ENCODE measurements at places on chromosomes 16 and 17.
A peak's percentile ranks its signal among the peaks of the same experiment; 100 is the strongest.

- DNase-seq = no peak
These were observed 3.0 kb downstream of the HIRIP3 start for GRCh38 chr16:29992344-29992967.

DNA sequence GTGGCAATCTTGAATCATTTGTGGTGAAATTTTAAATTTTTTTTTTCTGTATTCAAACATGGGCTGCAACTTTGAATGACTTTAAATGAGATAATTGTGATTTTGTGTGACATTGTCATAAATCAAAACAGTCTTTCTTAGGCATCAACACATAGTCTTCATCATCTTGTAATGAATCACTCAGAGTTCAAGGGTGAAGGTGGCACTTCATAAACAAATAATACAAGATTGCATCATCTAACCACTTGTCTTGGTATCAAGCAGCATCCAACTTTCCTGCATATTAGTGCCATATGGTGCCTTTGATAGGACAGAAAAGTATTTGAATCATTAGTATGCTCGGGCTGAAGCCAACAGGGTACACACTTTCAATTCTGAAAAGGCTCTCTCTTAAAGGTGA, 392.4 kb upstream of the GOT2 start:
- no peak for DNase-seq

GRCh38 chr17:71098071-71098470, 928.7 kb downstream of the KCNJ2 start:
- no peak for DNase-seq

DNA sequence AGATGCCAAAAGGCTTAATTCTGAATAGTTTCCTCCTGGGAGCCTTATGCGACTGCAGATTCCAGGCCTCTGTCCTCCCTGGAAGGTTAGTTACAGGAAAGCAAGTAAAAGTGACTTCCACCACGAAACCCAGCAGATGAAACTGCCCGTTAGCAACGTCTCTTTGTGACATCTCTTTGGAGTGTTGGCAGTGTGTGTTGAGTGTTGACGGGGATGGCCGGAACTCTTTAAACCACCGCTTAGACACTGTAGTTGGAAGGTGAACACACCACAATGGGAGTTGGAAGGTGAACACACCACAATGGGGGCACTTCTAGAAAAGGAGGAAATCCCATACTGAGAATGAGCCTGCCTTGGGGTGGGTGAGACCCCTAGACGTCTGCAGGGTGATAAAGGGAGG, 858 bp downstream of the SKAP1 start:
- DNase-seq = no peak

GRCh38 chr17:60128171-60128859, 21.5 kb upstream of the CA4 start:
- no peak for DNase-seq

DNA sequence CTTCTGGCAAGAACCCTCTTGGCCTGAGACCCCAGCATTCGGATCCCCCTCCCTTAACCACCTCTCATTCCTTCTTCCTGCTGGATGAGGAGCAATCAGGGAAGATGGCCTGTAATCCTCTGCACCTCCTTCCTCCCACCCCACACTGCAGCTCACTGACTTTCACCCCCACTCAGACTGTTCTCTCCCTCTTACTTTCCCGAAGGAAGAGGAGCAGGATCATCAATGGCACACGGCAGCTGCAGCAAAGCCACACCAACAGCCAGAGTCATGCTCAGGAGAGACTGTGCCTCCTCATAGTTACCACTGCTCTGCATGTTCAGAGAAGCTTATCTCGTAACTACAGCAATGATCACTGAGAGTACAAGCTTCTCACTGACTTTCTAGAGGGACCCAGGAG, 10.1 kb upstream of the TMEM101 start:
- no peak for DNase-seq

DNA sequence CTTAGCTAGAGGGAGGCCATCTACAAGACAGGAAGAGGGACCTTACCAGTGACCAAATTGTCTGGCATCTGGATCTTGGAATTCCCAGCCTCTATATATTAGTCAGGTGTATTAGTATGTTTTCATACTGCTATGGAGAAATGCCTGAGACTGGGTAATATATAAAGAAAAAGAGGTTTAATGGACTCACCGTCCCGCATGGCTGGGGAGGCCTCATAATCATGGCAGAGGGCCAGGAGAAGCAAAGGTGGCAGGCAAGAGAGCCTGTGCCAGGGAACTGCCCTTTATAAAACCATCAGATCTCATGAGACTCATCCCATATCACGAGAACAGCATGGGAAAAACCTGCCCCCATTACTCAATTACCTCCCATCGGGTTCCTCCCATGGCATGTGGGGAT, 500.2 kb downstream of the SHISA9 start:
- DNase-seq = no peak

DNA sequence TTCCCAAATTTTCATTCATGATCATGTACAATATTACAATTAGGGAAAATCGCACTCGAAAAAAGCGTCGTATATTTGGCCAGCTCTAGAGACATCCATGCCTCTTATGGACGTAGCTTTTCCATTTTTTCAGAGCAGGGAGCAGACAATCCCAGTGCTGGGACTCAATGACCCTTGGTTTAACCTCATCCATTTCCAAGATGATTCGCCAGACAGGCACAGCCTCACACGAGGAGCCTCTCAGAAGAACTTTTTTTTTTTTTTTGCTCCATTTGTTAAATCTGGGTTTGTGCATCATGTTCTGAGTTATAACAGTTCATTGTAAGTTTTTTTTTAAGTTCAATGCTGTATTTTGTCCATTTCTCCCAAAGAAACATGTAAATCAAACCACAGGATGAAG, 92.1 kb downstream of the ZDHHC7 start:
- no peak for DNase-seq

- peak; percentile 56 for DNase-seq
These were observed 7.3 kb downstream of the THRA start for GRCh38 chr17:40069751-40070708.

DNA sequence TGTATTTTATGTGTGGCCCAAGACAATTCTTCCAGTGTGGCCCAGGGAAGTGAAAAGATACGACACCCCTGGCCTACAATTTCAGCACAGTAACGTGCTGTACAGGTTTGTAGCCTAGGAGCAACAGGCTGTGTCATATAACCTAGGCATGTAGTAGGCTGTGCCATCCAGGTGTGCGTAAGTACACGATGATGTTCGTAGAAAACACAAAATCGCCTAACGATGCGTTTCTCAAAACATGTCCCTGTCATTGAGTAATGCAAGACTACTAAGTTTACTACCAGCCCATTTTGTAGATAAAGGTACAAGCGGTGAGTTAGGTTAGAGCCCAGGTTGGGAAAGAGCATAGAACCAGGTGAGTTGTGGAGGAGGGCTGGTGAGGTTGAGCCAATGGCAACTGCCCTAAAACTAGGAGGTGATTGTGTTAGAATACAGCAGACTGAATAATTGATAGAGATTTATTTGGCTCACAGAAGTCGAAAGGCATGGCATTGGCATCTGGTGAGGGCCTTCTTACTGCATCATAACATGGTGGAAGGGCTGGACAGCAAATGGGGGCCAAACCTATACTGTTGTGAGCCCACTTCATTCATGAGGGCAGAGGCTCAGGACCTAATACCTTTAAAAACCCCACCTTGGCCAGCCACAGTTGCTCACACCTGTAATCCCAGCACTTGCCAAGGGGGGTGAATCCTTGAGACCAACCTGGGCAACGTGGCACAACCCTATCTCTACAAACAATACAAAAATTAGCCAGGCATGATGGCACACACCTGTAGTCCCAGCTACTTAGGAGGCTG, 4.2 kb downstream of the EIF1 start:
- DNase-seq = no peak

- DNase-seq = no peak
These were observed 117.0 kb downstream of the RGS9 start for GRCh38 chr17:65254166-65254565.

DNA sequence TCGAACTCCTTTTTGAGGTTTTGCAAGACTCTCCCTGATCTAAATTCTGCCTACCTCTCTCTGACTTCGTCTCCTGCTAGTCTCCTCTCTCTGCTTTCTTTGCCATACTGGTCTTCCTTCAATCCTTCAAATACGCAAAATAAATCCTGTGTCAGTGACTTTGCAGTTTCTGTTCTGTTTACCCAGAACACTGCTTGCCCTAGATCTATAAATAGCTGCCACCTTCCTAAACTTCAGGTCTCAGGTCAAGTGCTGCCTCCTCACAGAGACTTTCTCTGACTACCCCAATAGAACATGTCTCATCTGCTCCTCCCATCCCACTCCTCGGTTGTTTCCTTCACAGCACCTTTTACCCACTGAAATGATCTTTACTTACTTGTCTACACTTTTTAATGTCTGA, 78.9 kb downstream of the TRIM37 start:
- no peak for DNase-seq

DNA sequence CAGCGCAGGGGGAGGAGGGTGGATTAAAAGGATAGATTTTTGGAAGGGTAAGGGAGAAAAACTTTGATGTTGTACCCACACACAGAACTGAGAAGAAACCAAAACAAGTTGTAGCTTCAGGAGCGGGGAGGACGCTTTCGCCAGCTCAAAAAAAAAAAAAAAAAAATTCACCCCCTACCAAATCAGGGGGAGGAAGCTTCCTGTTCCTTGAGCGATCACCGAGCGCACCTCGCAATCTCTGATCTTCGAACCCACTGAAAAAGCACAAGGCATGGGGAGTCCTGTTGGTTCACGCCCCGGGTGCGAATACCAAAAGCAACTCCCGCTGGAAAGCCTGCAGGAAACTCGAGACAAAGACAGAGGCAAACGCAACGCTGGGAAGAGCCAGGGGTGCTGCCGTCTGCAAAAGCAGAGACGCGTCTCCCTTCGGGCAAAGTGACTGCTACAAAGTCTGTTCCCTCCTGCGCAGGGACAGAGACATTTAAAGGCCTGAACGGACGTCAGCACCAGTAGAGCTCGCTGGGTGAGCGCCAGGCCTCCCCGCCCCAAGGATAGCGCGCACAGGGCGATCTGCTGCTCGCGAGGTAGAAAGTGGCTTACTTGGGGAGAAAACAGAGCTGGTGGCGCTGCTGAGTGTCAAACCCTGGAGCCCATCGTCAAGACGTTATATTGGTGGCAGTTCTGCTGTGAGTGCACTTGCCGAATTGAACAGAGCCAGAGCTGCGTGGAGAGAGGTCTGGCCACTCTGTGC, 190.4 kb downstream of the USP22 start:
- peak; percentile 37 for DNase-seq

GRCh38 chr16:51755039-51755501, 604.0 kb upstream of the SALL1 start:
- no peak for DNase-seq

GRCh38 chr17:73422121-73422520, 110.3 kb upstream of the CDC42EP4 start:
- no peak for DNase-seq

- no peak for DNase-seq
These were observed 295.7 kb upstream of the FOXF1 start for GRCh38 chr16:86214326-86215232.

GRCh38 chr17:67290711-67291291, 45.8 kb upstream of the HELZ start:
- no peak for DNase-seq

DNA sequence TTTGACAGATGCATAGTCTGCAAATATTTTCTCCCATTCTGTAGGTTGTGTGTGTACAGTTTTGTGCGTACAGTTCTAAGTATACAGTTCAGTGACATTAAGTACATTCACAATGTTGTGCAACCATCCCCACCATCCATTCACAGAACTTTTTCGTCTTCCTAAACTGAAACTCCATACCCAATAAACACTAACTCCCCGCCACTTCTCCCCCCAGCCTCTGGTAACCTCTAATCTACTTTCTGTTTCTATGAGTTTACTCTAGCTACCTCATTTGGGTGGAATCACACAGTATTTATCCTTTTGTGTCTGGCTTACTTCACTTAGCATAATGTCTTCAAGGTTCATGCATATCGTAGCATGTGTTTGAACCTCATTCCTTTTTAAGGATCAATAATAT, 14.3 kb downstream of the PIK3R5 start:
- DNase-seq = no peak

GRCh38 chr17:40645943-40646342, 1.7 kb downstream of the SMARCE1 start:
- no peak for DNase-seq

GRCh38 chr16:85275533-85276249, 163.4 kb upstream of the CIBAR2 start:
- DNase-seq = peak; percentile 61

DNA sequence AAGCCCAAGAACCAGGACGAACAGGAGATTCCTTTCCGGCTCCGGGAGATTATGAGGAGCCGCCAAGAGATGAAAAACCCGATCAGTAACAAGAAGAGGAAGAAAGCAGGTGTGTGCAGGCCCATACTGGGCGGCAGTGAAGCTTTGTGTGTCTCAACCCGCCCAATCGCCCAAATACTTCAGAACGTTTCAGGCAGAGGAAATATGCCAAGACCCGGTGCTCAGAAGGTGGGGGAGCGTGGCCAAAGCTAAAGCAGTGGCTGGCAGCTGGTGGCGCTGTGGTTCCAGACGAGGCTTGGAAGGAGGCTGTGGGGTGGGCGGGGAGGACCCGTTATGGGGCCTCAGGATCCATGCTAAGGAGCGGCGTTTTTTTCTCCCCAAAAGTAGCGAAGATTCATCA, 1.2 kb downstream of the CCDC137 start:
- DNase-seq = no peak

GRCh38 chr17:69561462-69561861, 147.0 kb downstream of the MAP2K6 start:
- no peak for DNase-seq

GRCh38 chr17:76917829-76918228, 49.6 kb downstream of the MGAT5B start:
- DNase-seq = no peak

DNA sequence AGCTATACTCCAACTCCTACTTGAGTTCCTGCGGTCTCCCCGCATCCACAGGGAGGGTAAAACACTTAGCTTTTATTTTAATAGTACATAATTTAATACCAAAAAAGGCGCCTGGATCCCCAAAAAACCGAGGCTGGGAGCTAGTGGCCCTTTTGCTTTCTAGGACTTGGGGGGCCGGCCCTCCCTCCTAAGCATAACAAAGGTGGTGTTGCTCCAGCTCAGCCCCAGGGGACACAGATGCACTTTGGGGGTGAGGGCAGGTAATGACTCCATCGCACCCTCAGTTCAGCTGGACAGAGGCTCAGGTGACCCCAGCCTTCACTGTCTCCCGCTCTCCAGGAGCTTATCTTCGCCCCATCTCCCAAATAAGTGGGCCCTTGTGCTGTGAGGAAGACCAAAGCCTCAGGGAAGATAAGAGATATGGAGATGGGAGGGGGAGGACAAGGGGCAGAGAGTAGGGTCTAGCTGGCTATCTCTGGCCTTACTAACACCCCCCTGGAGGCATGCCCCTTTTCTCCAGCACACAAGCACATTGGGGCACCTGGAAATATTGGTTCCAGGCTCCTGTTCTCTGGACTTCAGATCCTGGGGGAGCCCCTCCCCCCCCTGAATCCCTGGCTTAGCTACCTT, 2.8 kb upstream of the NHERF1 start:
- DNase-seq = no peak

GRCh38 chr16:68155425-68155824, 70.3 kb downstream of the NFATC3 start:
- no peak for DNase-seq

- no peak for DNase-seq
These were observed 247.7 kb downstream of the UTP18 start for GRCh38 chr17:51508048-51508447.

GRCh38 chr17:71503710-71504465, 616.9 kb upstream of the SOX9 start:
- DNase-seq = peak; percentile 5
